ENCODE measurements at places on chromosomes 7 and 10.

GRCh38 chr7:102122026-102122425, 164.6 kb upstream of the SH2B2 start:
- DNase-seq, result peak; percentile 66

GRCh38 chr7:90262438-90262837, 17.5 kb downstream of the CFAP69 start:
- DNase-seq, result peak; percentile 62

- DNase-seq, result no peak
These were observed 525.9 kb upstream of the FOXK1 start for GRCh38 chr7:4156190-4156589.

DNA sequence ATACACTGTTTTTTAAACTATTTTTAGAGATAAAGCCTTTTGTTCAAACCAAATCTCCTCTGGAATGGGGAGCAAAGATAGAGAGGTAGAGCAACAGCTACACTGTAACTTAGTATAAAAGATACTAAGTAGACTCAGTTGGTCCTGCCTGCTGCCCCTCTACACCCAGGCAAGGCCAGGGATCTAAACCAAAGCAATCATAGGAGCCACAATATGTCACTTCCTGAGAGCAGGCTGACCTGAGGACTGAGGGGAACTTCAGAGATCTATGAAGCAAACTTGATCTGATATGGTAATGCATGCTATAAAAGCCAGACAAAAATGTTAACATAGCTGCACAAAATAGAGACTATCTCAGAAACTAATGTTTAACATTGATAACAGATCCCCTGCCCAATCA, 7.0 kb upstream of the TRDMT1 start:
- no peak for DNase-seq

DNA sequence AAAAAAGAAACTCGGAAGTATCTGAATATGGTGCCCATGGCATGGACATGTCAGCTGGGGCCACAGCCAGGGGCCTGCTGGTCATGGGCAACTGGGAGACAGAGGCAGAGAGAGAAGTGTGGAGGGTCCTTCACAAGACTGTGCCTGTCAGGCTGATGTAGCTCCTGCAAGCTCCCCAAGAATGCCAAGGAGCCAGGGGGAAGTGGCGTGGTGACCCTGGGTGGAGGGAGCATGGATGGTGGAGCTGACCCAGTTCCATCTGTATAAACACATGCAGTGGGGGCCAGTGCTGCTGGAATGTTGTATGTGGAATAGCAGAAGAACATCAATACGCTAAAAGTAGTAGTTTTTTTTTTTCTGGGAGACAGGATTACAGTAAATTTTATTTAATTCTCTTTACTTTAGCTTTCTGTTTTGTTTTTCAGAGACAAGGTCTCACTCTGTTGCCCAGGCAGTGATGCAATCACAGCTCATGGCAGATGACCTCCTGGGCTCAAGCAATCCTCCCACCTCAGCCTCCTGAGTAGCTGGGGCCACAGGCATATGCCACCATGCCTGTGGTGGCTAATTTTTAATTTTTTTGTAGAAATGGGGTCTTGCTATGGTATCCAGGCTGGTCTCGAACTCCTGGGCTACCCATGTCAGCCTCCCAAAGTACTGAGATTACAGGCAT, 10.5 kb upstream of the ZMIZ2 start:
- DNase-seq, result no peak

DNA sequence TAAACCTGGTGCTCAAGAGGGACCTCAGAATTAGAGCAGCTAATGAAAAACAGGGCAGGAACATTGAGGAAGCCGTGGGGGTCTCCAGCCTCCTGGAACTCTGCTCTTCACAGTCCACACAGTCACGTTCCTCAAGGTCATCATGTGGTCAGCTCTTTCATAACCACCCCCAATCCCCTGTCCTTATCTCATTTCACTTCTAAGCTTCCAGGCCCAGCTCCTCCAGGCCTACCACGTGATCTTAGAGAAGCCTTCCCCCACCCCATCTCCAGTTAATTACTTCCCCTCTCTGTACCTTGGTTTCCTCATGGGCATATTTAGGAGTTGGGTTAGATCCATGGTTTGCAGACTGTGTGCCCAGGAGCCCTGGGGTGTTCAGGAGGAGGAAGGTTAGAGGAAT, 106.4 kb upstream of the TCF7L2 start:
- no peak for DNase-seq

DNA sequence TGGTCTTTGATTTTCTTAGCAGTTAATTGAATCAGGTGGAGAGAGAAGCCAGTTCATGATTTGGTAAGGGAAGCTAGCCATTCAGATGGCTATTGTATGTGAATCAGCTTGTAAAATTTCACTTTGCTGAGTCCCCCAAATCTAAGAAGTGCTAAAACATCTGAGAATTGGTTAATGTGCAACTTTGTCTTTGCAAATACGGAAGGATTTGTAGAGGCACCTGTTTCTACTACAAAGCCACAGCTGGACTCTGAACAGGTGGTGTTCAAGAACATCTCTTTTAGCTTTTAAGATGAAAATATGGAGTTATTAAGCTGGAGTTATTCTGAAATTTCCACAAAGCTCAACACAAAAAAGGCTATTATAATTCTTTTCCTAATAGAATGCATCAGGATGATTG, 132.6 kb downstream of the VPS50 start:
- no peak for DNase-seq

DNA sequence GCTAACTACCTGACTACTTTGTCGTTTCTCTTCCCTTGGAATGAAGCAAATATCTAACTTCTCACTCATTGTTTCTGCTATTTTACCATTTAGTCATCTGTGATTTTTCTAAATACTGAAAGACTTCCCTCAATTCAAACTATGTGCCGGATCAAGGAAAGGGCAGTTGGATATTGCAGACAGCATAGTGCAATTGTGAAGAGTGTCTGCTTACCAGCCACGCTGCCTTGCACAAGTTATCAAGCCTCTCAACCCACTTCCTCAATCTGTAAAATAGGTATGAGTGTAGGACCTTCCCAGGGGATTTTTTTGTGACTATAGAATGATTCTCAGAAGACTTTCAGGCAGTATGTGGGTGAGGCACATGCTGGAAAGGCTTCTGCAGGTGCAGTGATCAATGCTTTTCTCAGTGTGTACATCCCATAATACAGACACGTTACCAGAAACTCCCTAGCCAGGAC, 54.3 kb downstream of the EGFR start:
- DNase-seq, result no peak

DNA sequence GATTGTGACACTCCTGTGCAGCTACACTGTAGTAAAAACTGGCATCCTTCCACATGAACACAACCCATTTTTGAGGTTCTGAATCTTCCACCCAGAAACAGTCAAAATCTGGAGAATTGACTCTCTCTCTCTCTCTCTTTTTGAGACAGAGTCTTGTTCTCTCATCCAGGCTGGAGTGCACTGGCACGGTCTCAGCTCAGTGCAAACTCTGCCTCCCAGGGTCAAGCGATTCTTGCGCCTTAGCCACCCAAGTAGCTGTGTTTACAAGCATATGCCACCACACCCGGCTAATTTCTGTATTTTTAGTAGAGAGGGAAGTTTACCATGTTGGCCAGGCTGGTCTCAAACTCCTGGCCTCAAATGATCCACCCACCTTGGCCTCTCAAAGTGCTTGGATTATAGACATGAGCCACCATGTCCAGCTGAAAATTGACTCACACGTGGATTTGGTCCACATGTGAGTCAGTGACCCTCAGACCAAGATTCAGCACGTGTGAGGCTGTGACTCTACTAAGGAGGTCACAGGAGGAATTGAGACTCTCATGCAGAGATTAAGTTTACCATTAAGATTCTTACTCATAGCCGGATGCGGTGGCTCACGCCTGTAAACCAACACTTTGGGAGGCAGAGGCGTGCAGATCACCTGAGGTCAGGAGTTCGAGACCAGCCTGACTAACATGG, 12.1 kb upstream of the ZNF107 start:
- DNase-seq, result no peak

DNA sequence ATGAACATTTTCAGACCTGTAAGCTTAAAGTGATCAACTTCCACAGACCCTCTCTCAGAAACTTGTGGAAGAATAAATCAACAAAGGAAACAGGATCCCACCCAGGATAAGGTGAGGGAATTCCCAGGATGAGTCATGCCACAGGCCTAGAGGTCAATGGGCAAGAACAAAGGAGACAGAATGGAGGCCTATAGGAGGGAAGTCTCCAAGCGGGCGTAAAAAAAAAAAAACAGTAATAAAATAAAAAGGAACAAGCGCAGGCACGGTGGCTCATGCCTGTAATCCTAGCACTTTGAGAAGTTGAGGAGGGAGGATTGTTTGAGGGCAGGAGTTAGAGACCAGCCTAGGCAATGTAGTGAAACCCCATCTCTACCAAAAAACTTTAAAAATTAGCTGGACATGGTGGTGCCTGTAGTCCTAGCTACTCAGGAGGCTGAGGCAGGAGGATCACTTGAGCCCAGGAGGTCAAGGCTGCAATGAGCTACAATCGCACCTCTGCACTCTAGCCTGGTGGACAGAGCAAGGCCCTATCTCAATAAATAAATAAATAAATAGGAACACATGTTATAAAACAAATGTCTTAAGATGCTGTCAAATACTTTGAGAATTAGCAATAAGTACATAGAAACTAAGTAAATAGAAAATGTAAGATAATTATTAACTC, 8.4 kb downstream of the SORBS1 start:
- no peak for DNase-seq

GRCh38 chr10:127736222-127736914, 617 bp upstream of the FOXI2 start:
- no peak for DNase-seq

DNA sequence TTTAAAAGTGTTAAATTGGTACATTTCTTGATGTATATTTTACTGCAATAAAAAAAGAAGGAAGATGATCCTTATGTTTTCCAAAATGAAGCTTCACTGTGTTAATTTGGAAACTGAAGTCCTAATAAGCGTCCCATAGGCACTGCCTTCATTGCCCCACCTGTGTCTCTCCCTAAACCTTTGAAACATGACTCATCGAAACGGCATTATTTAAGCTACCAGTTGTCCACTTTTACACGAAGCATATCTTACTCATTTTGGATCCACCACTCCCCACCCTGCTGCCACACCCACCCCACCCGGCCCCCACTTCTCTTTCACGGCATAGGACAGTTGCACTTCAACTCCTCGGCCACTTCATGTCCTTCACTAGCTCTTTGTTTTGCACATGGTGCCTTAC, 85.5 kb downstream of the KIAA1549 start:
- no peak for DNase-seq

- DNase-seq, result no peak
These were observed 10.8 kb downstream of the TMEM120A start for GRCh38 chr7:75983471-75984129.

- DNase-seq, result no peak
These were observed 287.2 kb downstream of the CAMK1D start for GRCh38 chr10:12636571-12636970.

DNA sequence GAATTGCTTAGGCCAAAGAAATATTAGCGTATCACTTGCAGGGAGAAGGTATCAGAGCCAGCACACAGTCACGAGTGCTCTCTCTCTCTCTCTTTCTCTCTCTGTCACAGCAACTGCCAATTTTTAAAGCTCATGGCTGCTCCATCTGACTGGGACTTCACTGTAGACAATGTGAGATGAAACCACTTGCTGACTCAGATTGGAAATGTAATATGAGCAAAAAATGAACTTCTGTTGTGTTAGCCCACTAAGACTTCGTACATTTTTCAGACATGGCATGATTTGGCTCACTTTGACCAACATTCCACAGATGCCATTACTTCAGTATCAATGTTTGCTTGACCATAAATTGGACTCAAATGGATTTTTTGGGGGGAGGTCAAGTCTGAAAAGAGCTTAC, 68.1 kb downstream of the DGKB start:
- peak; percentile 67 for DNase-seq

DNA sequence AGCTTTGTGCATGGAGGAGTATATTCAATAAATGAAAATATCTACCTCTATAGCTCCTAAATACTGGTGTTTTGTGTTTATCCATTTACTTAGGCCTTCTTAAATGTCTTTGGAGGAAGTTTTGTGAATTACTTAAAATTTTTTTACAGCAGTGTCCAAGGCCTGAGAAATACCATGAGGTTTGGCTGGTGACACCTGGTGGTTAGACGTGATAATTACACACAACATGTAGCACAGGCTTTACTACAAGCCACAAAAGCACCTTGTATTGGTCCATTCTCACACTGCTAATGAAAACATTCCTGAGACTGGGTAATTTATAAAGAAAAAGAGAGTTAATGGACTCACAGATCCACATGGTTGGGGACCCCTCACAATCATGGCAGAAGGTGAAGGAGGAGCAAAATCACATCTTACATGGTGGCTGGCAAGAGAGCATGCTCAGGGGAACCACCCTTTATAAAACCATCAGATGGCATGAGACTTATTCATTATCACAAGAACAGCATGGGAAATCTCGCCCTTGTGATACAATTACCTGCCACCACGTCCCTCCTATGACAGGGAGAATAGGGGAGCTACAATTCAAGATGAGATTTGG, 20.6 kb downstream of the HYAL4 start:
- DNase-seq, result peak; percentile 35

GRCh38 chr10:47182934-47183703, 116.9 kb upstream of the GDF10 start:
- DNase-seq, result no peak

DNA sequence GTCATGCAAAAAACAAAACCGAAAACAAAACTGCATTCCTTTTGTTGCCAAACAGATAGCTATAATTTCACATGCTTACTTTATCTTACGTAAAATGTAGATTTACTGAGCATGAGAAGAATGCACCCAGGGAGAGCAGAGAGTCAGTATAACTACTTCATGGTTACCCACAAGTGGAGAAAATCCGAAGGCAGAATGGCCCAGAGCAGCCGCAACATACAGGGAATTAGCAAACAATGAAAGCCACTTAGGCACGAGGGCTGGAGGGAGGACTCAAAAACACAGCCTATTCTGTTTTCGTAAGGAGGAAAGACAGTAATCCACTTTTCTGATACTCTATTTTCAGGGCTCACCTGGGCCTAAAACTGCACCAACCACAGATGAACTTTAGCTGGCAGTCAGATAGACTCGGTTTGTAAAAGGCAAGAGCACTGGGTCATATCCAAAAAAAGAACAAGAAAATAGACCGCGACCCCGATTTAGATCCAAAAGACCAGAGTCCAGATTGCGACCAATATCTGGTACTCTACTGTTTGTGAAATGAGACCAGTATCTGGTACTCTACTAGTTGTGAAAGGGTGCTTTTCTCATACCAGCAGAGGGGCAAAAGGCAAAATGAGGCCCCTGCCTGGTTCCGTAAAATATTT, 1.3 kb downstream of the ITPRIP start:
- peak; percentile 45 for DNase-seq

GRCh38 chr10:17056781-17057428, 72.7 kb downstream of the CUBN start:
- peak; percentile 46 for DNase-seq
